ENCODE measurements at places on chromosomes 2 and 18.

GRCh38 chr2:58543442-58543841 is 302.3 kb upstream of the FANCL start:
- no peak for DNase-seq

GRCh38 chr2:95333888-95334338 is 36.8 kb downstream of the KCNIP3 start:
- no peak for DNase-seq

DNA sequence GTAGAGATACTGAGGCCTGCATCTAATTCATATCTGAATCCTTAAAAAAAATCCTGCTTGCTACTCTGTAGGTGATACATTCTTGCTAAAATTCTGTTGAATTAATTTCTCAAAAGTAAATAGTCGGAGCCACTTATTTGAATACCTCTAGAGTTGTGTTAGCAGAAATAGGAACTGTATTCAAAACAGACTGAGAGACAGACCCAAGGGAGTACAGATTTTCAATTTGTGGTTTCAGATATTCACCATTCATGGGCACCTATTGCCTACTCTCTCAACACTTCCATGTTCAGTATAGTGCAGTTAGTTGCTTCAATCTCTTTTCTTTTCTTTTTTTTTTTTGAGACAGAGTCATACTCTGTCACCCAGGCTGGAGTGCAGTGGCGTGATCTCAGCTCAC is 46.6 kb upstream of the CTLA4 start:
- no peak for DNase-seq

DNA sequence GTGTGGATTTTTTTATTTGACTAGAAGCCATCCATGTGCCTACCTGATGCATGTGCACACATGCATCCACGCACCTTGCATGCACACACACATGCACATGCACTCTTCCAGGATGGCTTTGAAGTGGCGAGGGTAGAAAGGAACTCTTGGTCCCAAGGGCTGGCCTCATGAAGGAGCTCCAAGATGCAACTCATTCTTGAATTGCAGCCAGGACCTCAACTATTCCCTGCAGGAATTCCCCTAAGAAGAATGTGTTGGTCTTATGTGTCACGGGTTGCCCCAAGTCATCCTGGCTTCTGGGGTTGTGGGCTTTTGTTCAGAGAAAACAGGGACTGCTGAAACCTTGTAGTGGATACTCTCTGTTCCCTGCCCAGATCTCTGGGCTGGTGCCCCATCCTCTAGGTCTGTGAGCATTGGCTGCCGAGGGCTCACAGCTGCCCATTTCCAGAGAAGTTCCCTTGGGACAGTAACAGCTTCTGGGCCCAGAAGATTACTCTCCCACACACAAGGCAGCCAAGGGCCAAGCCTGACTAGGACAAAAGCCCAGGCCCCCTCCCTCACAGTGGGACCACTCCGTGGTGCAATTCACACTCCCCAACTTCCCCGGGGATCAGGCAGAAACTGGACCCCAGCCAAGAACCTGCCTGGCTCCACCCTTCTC is 137.6 kb downstream of the COPS8 start:
- DNase-seq: no peak

GRCh38 chr18:10057401-10057893 is 143.6 kb downstream of the VAPA start:
- no peak for DNase-seq

DNA sequence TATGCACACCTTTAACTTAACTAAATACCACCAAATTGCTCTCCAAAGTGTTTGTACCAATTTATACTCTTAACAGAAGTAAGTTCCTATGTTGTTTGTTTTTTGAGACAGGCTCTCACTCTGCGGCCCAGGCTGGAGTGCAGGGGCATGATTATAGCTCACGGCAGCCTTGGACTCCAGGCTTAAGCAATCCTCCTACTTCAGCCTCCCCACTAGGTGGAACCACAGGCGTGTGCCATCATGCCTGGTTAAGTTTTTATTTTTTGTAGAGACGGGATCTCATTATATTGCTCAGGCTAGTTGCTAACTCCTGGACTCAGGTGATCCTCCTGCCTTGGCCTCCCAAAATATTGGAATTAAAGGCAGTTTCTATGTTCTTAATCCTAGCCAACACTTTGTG is 13.1 kb upstream of the NAB1 start:
- no peak for DNase-seq

DNA sequence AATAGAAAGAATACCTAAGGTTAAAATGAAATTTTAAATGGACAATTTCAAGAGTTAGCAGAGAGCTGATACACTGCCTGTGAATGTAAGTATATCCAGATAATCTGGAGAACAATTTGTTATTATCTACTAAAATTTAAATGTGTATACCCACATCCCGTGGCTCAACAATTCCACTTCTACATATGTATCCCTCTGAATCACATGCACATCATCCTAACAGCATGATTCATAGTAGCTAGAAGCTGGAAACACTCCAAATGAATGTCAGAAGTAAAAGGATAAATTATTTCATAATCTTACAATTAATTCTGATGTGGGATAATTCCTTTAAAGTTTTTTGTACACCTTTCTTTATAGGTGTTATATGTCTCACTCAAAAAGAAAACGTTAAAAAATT is 87.9 kb downstream of the CNTNAP5 start:
- DNase-seq: no peak
